Activated CD4-positive, alpha-beta memory T cell treated with anti-CD3 and anti-CD28 coated beads, Interleukin-2, amount 10 ng/mL, durations not matched to agents 7 days and 5 days (primary cell): ENCODE measurements at places on chromosomes 5 and 9. TPM values are rescaled to one million over a fixed set of nuclear protein-coding genes. Genes with fewer than 3 reads are reported as not detected.
A peak's percentile ranks its signal among the peaks of the same experiment; 100 is the strongest.

The PAM gene
- total RNA-seq, result 45.8 TPM

The NNT gene
- 110 TPM for total RNA-seq

GRCh38 chr9:13479096-13479495 is 199.6 kb upstream of the MPDZ start:
- DNase-seq, result no peak

- DNase-seq, result no peak
Observed at GRCh38 chr9:113945784-113946183, 69.7 kb downstream of the ZNF618 start.

GRCh38 chr9:14442956-14443355 is 129.0 kb upstream of the NFIB start:
- DNase-seq, result no peak

- DNase-seq, result no peak
Observed at GRCh38 chr5:68261569-68262065, 46.1 kb downstream of the PIK3R1 start.

GRCh38 chr9:128034821-128035652 is 32.1 kb downstream of the NAIF1 start:
- DNase-seq, result peak; percentile 72

- no peak for DNase-seq
Observed at GRCh38 chr9:76292246-76292645, 102.0 kb downstream of the RFK start.
